OCI-LY7 (cell line): ENCODE measurements at places on chromosomes 16 and 17. TPM values are rescaled to one million over a fixed set of nuclear protein-coding genes. Genes with fewer than 3 reads are reported as not detected.

The EPX gene
- not detected in 2 replicates for total RNA-seq

The CIAO3 gene
- total RNA-seq = 156 and 173 TPM in 2 replicates

GRCh38 chr16:9836118-9836736, 346.0 kb downstream of the GRIN2A start:
- DNase-seq = peak; percentile 22

GRCh38 chr16:77853161-77853560, 64.8 kb downstream of the VAT1L start:
- DNase-seq = no peak

DNA sequence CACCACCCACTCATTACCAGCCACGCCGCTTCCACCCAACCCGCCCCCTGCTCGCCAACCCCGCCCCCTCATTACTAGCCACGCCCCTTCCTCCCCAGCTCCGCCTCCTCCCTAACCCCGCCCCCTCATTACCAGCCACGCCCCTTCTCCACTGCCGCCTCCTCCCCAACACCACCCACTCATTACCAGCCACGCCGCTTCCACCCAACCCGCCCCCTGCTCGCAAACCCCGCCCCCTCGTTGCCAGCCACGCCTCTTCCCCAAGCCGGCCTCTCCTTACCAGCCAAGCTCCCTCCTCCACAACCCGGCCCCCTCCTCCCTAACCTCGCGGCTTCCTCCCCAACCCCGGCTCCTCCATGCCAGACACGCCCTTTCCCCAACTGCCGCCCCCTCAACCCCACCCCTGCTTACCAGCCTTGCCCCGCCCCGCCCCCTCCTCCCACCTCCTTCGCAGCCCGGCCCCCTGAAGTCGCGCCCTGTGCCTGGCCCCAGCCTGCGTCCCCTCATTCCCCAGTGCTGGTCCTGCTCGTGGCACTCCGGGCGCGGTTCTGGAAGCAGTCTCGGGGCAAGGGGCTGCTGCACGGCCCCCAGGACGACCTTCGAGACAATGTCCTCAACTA, 7.3 kb downstream of the SLC22A31 start:
- DNase-seq = peak; percentile 72

- no peak for DNase-seq
Observed at GRCh38 chr17:57091186-57091618, 6.2 kb downstream of the AKAP1 start.

The HOXB3 gene
- 13.0 and 14.6 TPM in 2 replicates for total RNA-seq

DNA sequence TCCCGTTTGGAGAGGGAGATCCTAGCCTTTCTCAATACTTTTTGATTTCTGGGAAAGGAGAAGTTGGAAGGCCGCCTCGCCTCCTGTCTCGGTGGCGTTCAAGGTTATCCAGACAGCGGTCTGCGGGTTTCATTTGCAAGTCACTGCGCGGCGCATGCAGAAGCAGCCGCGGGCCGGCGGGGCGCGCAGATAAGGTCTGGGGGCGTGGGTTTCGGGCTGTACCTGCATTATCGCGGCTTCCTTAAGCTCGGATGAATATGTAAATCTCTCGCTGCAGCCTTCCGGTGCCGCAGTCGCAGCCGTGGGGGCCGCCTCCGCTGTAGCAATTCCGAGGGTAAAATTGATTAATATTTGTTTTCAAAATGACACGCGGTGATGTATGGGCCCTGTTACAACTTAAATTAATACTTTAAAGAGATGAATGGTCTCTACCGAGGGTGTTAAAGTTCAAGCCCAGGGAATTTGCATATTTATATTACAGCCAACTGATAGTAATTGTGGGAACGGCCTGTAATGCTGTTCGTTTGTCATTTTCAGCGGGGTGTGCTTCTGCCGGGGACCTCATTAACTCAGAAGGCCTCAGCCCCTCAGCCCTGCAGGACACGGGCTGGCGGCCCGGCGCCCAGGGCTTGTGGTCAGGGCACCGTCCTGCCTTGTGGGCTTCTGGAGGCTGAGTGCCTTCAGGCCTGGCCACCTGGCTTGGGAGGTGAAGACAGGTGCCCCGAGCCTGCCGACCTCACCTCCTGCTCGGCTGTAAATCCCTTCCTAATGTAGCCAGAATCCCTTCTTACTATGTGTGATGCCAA, 99.4 kb downstream of the CYLD start:
- DNase-seq = no peak

DNA sequence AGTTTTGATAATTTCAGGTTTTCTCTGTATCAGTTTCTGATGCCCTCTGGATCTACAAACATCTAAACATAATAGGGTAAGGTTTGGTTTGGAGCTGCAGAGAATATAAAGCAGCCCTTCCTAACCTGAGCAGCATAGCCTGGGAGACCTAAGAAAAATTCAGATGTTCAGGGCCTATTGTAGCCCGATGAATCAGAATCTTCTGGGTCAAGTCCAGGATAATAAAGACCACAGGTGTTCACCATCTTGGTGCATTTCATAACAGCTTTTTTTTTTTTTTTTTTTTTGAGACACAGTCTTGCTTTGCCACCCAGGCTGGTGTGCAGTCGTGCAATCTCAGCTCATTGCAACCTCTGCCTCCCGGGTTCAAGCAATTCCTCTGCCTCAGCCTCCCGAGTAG, 19.7 kb upstream of the ARHGAP17 start:
- no peak for DNase-seq

The RHBDL1 gene
- total RNA-seq = 3.6 and 4.2 TPM in 2 replicates

The C17orf50 gene
- not detected in 2 replicates for total RNA-seq

DNA sequence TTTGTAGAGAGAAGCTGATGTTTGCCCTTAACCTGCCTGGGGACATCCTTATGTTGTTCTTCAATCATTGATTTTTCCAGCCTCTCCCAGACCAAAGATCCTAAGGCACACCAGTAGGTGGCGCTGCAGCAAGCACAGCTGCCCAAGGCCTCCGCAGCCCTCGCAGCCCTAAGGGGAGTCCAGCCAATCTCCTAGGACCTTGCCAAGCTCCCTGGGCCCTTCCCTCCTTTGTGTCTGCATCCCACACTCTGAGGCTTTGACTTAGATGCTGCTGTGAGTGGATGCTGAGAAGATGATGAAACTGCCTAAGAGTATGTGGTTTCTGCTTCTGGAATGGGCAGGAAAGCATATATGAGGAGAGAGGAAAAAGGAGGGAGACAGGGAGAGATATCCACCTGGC, 47.1 kb downstream of the SPACA3 start:
- peak; percentile 3 for DNase-seq
